ENCODE measurements at places on chromosomes 12 and 14.

GRCh38 chr12:97552410-97553121 lies 90.0 kb downstream of the RMST start:
- no peak for DNase-seq

GRCh38 chr12:54572881-54573280 lies 15.6 kb downstream of the PPP1R1A start:
- DNase-seq = no peak

DNA sequence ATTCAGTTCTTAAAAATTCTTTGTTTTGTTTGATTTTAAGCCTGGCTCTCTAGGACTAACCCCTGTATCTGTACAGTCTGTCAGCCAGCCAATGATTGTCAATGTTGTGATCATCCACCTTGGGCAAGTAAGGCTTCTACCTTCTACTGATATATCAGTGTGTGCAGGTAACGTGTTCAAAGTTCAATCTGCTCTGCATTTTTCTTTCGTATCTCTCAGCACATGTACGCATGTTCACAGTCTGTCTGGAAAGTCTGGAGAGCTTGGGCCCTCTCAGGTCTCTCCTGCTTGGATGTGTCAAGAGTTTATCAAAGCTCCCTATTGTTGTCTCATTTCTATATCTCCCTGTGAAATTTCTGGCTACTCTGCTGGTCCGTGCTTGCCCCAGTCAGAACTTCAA lies 138.6 kb upstream of the VRK1 start:
- no peak for DNase-seq

DNA sequence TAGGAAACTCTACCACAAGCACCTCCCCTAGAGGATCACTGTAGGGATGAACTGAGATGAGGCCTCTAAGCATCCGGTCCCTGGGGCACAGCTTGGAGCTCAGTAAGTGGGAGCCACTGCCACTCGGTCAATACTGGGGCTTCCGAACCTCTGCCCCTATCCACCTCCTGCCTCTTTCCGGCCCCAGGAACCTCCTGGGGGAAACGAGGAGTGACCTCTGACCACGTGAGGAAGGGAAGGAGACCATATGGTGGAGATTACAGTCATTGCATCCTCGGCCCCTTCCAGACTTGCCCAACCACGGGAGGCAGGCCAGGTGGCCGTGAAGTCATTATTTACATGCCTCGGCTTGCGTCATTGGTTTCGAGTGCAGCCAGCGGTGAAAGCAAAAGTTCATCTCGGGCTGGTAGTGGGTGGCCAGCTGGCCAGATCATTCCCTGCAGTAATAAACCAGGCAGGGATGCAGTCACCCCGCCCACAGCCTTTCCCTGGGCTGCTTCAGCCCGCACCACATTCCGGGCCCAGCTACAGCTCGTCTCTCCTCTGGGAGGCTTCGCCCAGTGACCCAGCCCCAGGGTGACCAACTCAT lies 65.4 kb downstream of the C14orf132 start:
- no peak for DNase-seq

DNA sequence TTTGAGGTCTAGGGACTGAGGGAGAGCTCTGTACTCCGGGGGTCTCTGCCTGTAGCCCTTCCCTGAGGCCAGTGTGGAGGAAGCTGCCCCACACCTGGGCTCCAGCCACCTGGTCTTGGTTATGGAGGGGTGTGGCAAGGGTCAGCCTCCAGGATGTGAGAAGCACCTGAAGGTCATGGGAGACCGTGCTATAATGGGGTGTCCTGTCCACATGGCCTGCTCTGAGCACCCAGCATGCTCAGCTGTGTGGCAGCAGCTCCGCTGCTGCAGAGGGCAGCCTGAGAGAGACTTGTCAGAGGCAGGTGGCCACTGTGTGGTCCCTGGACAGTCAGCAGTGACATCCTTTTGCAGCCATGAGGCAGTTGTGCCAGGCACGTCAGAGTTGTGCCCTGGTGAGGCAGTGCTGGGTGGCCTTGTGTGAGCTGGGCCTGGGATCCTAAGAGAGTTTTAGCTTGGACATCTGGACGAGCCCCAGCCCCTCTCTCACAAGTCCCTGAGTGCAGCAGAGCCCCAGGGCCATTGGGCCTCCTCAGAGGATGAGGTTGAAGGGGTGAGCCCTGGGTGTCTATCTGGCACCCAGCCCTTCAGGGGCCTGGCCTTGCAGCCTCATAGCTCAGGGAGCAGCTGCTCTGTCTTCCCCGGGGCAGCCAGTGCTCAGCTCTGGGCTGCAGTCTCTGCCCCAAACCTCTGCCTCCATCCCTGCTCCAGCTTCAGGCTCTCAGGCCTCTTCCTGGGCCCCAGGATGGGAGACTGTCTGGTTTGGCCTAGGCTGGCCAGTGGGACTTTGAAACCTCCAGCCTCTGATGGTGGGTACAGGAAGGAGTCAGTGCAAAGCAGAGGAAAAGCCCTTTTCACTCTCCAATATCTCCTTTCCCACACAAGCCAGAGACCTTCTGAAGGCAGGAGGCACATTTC lies 7.4 kb upstream of the ATG101 start:
- no peak for DNase-seq

DNA sequence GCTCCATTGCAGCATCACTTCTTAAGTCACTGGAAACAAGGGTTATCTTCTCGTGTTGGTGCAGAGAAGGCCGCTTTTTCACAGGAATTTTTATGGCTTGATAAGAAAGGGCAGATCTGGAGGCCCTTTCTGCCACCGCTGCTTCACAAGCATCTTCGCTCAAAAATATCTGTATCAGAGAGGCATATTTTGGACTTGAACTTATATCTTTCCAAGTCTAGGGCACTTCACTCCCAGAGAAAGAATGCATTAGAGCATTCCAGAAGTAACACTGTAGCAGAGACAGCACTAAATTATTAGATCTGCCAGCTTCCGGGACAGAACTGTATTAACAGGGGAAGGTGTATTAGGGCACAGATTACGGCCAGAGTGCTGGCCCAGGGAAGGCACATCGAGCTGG lies 151.7 kb upstream of the AMIGO2 start:
- no peak for DNase-seq

- no peak for DNase-seq
Measured at GRCh38 chr12:47729233-47729632, 3.9 kb upstream of the ENDOU start.

GRCh38 chr14:58738876-58739275 lies 101.1 kb downstream of the DACT1 start:
- no peak for DNase-seq

DNA sequence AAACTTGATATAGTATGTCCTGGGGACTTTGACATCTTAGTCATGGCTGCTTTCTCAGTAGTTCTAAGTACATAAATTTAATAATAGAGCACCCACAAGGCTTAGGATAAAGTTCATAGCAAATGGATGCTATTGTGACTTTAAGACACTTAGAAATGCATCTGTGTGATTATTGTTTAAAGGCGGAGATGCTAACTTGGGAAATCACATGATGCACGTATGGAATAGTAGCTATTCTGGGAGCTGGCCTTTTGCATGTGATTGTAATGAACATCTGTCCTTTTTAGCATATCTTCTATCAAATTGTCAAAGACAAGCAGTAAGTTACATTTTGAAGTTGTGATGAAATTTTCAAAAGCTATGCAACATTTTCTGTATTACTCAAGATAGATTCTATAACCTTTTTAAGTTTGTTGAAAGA lies 46.7 kb upstream of the ATP2A2 start:
- no peak for DNase-seq

DNA sequence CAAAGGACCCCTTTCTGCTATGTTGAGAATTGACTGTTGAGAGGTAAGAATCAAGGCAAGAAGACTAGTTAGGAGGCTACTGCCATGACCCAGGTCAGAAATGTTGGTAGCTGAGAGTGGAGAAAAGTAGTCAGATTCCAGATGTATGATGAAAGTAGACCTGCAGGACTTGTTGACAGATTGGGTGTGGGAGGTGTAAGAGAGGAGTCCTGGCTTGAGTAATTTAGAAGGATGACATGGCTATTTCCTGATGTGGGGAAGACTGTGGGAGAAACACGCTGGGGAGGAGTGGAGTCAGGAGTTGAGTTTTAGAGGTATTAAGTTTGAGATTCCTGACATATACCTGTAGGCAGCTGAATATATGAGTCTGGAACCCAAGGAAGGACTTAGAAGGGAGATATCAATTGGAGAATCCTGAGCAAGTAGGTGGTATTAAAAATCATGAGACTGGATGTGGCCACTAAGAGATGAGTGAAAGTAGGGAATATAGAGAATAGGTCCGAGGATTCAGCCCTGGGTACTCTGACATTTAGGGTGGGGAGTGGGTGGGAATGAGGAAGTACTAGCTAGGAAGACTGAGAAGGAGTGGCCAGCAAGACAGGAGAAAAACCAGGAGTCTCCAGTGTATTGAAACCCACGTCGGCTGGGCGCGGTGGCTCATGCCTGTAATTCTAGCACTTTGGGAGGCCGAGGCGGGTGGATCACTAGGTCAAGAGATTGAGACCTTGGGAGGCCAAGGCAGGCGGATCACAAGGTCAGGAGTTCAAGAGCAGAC lies 12.6 kb upstream of the DDX47 start:
- DNase-seq = no peak

- DNase-seq = no peak
Measured at GRCh38 chr14:67690011-67690410, 5.6 kb downstream of the RDH11 start.

DNA sequence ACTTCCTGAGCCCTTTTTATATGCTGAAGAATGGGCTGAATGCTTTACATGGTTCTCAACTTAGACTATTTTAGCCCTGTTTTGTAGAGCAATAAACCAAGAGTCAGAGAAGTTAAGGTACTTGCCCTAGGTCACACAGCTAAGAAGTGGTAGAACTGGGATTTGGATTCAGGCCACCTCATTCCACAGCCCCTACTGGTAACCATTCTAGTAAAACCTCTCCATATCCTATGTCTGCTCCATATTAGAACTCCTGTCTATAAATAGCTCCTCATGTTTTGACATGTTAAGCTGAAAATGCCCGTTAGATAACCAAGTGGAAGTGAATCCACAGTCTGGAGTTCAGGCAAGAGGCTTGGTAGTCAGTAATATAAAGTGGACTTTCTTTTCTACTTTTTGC lies 111.6 kb downstream of the HECTD4 start:
- DNase-seq = no peak

- no peak for DNase-seq
Measured at GRCh38 chr12:24561882-24562770, 386.8 kb downstream of the BCAT1 start.

DNA sequence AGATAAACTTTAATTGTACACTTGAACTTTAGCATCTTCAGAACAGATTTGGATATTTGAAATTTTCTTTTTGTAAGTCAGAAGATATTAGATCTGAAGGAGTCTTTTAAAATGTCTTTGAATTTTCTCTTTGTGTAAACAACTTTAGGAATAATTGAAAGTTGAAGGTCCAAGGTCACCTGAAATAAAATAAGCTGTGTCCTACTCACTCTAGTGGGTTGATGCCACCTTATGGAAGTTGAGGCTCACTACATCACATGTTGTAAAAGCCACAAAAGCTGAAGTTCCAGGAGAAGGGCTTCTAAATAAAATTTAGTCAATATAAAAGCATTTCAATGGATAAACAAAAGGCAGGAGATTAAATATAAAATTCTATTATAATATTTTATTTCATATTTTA lies 122.0 kb upstream of the ATXN7L3B start:
- DNase-seq = no peak

DNA sequence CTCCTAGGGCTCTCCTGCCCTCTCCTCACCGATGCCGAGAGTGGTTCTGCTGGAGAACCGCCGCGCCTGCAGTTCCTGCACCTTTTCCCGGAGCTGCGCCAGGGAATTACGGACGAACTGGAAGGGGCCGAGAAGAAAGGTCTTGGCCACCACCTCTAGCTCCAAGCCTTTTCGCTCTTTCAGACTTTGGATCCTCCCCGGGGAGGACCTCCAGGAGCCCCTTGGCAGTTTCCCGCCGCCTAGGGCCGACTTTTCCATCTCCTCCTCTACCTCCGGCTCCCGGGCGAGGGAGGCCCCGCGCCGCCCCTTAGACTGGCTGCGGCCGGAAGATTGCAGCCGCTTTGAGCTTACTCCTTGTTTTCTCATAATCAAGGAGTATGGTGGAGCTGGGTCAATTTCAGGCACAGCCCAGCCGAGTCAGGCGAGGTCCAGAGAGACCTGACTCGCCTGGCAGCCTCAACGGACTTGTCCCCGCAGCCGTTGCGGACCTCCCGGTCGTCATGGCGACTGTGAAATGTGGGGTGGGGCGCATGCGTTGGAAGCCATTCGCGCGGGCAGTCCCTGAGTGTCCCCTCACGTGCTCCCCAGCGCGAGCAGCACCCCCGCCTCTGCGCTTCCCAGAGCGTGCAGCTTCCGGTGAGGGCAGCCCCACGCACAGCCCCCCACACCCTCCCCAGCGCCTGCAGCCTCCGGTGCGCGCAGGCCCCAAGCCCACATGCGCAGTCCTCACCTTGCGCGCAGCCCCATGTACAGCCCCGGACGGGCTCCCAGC lies at the start of gene DPY19L2:
DPY19L2 (minus strand) TSS at position 466 of the 772 bp plus-strand sequence; CDS start at position 366, 100 bp downstream.
- DNase-seq = peak; percentile 21

GRCh38 chr12:132588319-132588718 lies 22.1 kb downstream of the LRCOL1 start:
- no peak for DNase-seq

DNA sequence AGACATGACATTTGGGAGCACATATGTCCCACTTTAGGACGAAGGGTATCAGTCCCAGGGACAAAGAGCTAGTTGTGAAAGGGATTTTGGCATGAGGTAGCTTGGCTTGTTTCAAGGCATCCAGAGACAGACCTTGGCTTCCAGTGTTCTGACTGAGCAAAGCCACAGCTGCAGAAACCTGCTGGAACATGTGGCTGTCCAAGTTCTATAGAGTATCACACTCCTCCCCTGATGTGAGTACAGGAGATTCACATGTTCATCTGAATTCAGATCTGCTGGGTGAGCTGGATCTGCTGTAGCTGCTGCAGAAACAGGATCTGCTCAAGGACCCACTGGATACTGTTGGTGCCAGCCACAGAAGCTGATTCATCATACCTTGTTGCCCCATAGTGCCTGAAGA lies 10.1 kb upstream of the C14orf39 start:
- DNase-seq = no peak

DNA sequence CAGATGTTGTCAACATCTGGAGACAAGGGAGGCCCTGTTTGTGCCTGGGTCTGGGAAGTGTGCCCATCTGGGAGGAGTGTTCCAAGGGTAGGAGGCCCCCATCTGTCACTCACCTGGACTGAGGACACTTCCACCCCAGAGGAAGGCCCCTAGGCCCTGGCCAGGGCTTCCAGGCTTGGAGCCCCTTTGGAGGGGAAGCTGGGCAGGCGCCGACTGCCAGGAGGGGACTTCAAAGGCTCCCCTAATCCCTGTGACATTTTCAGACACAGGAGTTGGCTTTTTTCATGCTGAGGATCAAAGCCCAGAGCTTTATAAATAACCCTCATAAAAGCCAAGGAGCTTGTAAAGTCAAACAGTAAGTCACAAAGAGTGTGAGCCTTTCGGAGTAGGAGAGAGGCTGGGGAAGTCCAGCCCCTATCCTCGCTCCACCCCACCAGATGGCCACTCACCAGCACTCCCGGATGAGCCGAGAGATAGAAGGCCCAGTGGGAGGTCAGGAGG lies 17.6 kb upstream of the FAM222A start:
- DNase-seq = no peak

- DNase-seq = no peak
Measured at GRCh38 chr12:94481734-94482133, 22.1 kb upstream of the CEP83 start.

DNA sequence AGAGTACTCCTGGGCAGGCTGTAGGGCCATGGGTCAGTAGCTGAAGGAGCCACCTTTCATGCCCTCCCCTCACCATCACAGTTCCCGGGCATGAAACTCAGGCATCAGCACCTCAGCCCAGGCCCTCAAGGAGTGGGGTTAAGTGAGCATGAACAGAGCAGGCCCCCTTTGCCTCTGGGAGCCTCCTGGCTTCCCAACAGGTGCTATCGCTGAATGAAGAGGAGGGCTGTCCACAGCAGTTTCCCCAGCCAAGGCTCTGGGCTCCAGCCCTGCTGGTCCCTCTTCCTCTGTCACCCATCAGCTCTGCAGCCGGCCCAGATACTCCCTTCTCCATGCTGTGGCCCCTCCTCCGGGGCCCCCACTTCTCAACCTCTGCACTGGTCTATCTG lies 184.3 kb downstream of the ZFP36L1 start:
- DNase-seq = no peak

Data from stimulated activated CD4-positive, alpha-beta T cell treated with anti-CD3 and anti-CD28 coated beads, TNF-alpha, amount 100 ng/mL, for 1 hour (primary cell).